Activated CD4-positive, alpha-beta T cell treated with anti-CD3 and anti-CD28 coated beads for 24 hours (primary cell): ENCODE measurements at places on chromosomes 6 and 20.

- DNase-seq, result no peak
Observed at GRCh38 chr6:141211845-141212244, 920.9 kb upstream of the GJE1 start.

- DNase-seq, result no peak
Observed at GRCh38 chr6:169023161-169023874, 230.3 kb downstream of the THBS2 start.

DNA sequence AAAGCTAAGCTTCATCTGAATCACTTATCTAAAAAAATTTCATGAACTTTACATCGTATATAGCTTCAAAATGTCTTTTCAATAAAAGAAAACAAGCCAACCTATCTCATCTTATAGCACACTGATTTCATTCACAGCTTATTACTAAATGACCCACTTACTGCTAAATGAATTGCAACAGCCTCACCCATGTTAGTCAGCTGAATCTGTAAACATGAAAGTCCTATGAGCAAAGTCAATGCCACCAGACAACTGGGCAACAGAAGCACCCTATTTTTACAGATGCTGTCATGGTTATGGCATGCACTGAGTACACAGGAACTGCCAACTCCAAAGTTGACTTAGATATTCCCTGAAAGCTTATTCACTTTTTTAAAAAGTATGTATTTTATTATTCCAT, 41.2 kb upstream of the DST start:
- DNase-seq, result no peak

DNA sequence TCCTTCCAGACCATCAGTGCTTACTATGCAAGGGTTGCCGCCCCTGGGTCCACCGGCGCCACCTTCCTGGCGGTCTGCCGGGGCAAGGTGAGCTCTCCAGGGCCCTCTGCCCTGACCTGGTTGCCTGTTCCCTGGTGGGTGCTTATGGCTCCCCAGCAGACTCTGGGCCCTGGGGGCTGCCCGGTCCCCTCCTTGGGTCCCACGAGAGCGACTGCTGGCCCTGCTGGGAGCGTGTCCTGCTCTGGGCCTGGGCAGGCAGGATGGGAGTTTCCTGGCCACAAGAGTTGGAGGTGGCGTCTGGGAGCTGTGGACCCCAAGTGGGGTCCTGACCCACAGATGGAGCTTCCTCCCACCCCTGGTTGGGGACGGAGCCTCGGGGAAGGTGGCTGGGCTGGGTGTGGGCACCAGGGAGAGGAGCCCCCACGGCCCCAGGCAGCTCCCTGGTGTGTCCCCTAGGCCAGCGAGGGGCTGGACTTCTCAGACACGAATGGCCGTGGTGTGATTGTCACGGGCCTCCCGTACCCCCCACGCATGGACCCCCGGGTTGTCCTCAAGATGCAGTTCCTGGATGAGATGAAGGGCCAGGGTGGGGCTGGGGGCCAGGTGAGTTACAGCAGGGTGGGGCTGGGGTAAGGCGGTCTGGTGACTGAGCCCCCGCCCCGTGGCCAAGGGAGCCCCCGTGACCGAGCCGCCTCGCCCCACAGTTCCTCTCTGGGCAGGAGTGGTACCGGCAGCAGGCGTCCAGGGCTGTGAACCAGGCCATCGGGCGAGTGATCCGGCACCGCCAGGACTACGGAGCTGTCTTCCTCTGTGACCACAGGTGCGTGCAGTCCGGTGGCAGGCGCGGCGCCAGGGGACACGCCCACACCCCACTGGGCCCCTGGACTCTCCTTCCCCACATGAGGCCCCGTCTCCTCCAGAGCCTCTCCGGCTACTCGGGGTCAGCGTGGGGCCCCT, 7.1 kb upstream of the TNFRSF6B start:
- no peak for DNase-seq

GRCh38 chr20:1616858-1617434, 2.9 kb downstream of the SIRPB1 start:
- DNase-seq, result no peak

DNA sequence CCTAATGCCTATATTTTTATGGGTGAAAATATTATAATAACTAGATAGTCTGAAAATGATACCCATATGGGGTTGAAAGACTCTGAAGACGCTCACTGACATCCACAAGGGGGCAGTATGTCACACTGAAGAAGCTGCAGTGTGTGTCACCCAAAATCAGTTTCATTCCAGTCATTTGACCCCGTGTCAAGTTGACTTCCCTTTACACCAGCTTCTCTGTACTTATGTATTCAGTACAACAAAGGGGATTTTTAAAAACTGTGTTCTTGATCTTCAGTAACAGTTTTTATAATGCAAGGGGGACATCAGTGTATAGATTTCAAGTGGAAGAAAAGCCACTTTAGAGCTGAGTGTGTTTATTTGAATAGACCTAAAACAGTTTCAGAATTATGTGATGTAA, 19.3 kb downstream of the FAXC start:
- DNase-seq, result peak; percentile 32

DNA sequence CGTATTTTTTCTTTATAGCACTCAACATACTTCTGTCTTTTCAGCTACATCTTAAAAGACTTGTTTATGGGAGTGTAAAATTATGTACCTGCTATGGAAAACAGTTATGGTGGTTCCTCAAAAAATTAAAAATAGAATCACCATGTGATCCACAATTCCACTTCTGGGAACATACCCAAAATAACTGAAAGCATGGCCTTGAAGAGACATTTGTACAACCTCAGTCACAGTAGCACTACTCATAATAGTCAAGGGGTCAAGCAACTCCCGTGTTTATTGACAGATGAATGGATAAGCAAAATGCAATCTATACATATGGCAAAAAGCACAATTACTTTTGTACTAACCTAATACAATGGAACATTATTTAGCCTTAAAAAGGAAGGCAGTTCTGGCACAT, 74.5 kb downstream of the METTL24 start:
- DNase-seq, result no peak

DNA sequence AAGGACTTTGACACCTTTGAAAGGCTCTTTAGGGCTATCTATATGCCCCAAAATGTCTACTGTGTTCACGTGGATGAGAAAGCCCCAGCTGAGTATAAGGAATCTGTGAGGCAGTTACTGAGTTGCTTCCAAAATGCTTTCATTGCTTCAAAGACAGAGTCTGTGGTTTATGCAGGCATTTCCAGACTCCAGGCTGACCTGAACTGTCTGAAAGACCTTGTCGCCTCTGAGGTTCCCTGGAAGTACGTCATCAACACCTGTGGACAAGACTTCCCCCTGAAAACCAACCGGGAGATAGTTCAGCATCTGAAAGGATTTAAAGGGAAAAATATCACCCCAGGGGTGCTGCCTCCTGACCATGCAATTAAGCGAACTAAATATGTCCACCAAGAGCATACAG, 65.2 kb downstream of the GCNT2 start:
- no peak for DNase-seq

- DNase-seq, result no peak
Observed at GRCh38 chr20:19492116-19492515, 265.9 kb upstream of the RIN2 start.

DNA sequence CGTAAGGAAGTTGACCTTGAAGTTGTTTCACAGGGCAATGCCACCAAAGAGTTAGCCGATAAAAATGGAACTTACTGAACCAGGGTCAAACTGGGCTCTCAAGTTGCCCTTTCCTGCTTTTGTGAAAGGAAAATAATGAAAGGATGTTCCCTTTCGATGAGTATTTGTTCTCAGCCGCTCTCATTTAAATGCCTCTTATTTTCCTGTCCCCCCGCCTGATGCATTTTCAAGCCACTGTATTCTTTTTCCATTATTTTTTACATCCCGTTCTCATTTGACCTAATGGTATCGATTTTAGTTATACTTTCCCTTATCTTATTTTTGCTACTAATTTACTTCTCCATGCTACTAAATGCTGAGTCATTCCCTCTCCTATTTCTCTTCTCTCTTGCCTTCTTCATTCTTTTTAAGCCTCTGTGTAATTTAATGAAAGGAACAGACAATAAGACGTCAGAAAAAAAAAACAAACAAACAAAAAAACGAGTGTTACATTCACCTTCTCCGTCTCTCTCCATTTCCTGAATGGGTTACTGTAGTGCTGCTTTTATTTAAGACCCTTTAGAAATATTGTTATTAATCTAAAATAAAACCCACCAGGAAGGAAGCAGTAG, 655 bp upstream of the NDUFAF4 start:
- DNase-seq, result no peak

DNA sequence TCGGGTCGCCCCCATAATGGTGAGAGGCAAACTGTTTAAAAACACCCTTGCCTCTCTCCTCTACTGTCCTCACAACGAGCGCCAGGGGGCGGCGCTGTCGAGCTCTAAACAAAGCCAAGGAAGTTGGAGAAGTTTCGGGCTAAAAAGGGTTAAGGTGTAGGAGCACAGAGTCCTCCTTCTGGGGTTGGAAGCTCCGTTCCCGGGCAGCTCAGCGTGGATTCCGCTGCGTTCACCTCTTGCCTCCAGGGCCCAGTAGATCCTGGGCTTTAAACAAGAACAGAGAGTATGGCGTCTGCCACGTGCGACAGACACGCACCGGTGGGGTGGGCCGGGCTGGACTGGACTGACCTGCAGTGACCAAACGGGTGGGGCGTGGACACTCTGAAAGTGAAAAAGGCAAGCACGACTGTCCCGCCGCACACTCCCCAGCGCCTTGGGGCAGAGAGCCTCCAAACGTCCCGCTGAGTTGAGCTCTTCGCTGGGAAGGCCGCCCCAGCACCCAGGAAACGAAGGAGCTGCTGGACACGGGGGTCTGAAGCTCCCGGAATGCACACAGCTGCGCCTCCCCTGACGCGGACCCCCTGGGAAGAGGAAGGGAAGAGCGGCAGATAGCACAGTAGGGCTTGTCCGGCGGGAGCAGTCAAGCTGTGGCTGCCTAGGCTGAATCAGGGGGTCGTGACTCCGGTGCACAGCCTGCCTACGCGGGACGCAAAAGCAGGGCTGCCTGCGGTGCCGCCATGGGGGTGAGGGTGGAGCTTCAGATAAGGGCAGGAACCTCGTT, 1.6 kb upstream of the THBD start:
- no peak for DNase-seq

DNA sequence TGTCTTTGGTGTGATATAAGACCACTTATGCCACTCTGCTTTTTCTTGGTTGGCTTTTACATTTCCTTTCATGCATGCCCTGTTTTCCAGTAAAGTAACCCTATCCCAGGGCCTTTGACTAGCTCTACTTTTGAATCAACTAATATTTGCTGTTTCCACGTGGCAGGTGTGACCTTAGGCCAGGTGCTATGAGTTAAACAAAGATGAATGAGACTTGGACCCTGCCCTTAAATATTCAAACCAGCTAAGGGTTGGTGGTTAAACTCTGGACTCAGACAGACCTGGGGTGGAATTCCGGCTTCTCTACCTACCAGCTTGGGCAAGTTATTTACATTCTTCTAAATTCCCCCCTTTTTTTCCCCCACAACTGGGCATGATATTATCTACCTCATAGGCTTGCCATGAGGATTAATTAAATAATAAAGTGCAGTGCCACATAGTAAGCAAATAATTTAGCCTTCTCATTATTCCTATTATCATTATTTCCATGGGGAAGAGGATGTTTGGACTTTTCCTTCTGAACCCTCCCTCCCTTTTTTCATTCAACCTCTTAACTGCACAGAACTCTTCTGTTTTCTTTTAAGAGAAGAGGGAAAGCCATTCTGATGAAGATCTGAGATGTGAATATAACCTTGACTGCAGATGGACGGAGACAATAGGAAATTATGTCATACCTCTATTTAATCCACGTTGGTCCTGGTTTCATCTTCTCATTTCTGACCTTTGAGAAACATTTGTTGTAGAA, 143.6 kb upstream of the TNFAIP3 start:
- no peak for DNase-seq

GRCh38 chr6:125503181-125503580, 201.4 kb upstream of the HDDC2 start:
- no peak for DNase-seq

GRCh38 chr6:19803331-19804204, 33.6 kb upstream of the ID4 start:
- no peak for DNase-seq

DNA sequence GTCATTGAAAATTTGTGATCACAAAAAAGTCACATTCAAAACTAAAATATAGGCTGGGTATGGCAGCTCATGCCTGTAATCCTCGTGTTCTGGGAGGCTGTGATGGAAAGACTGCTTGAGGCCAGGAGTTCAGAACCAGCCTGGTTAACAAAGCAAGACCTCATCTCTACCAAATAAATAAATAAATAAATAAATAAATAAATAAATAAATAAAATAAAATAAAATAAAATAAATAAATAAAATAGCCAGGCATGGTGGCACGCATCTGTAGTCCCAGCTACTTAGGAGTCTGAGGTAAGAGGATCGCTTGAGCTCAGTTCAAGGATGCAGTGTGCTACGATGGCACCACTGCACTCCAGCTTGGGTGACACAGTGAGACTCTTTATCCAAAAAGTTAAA, 343.1 kb upstream of the RUNX2 start:
- DNase-seq, result no peak

GRCh38 chr20:31991339-31991705, 18.9 kb upstream of the CCM2L start:
- no peak for DNase-seq

- DNase-seq, result no peak
Observed at GRCh38 chr6:132910759-132911158, 96.4 kb downstream of the RPS12 start.

- DNase-seq, result peak; percentile 55
Observed at GRCh38 chr6:90025523-90026061, 131.3 kb downstream of the GJA10 start.

GRCh38 chr6:43707767-43708166, 20.2 kb upstream of the MRPS18A start:
- DNase-seq, result no peak

GRCh38 chr6:2831392-2831791, 10.3 kb downstream of the SERPINB1 start:
- no peak for DNase-seq

DNA sequence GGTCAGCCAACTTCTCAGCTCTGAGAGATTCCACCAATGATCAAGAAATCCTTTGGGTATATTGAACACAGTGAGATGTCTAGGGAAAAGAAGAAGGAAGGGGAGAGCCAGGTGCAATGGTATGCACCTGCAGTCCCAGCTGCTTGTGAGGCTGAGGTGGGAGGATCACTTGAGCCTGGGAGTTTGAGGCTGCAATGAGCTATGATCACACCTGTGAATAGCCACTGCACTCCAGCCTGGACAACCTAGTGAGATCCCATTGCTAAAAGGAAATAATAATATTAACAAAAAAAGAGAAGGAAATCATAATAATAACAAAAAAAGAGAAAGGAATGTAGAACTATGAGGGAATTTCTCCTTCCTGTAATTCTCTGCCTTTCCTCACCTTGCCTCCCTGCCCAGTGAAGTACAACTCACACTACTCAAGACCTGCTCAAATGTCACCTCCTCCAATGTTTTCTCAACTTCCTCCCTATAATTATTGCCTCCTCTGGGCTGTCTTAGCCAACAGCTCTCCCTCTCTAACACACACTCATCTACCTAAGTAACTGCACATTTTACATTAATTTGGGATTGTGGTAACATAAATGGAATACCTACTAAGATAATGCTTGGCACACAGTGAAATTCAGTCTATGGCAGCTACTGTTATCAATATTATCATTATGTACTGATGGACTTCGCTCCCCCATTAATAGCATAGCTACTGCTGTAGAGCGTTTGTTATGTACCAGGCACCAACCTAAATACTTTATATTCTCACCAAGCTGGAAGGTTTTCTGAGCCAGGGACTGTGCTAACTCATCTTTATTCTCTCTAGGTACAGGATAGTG, 103.6 kb downstream of the KIF13A start:
- no peak for DNase-seq
